ENCODE measurements at places on chromosomes 2 and 18.

- DNase-seq, result no peak
Measured at GRCh38 chr18:48882379-48882778, 68.4 kb downstream of the SMAD7 start.

GRCh38 chr2:5473635-5474034, 218.5 kb upstream of the SOX11 start:
- DNase-seq, result no peak

GRCh38 chr2:97699765-97700444, 13.5 kb upstream of the ZAP70 start:
- peak; percentile 55 for DNase-seq

DNA sequence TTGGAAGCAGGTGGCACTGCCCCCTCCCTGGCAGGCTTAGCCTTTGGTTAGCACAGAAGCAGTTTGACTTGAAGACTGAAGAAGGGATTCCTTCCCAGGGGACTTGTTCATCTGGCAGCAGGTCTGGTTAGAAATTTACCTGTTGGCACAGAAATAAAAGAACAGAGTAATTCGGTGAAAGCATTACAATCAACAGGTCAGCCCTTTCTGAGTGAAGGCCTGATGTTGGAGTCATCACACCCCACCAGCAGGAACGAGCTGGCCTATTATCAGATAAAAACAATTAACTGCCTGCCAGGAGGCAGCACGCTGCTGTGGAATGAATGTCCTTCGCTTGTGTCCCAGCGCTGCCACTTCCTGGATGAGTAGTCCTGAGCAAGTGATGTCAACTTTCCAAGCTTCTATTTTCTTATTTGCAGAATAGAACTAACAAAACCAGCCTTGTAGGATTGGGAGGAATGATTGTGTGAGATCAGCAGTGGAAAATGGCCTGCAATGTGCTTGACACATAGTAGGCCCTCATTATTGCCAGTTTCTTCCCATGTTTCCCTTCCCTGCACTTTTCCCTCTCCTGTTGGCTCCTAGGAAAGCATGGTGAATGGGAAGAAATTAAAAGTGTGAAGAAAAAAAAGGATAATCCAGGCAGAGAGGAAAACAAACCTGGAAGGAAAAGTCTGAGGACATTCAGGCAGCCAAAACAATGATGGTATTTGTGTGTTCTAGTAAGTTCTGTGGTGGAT, 29.0 kb downstream of the LGALSL start:
- no peak for DNase-seq

GRCh38 chr2:13542061-13542460, 825.3 kb downstream of the TRIB2 start:
- no peak for DNase-seq

DNA sequence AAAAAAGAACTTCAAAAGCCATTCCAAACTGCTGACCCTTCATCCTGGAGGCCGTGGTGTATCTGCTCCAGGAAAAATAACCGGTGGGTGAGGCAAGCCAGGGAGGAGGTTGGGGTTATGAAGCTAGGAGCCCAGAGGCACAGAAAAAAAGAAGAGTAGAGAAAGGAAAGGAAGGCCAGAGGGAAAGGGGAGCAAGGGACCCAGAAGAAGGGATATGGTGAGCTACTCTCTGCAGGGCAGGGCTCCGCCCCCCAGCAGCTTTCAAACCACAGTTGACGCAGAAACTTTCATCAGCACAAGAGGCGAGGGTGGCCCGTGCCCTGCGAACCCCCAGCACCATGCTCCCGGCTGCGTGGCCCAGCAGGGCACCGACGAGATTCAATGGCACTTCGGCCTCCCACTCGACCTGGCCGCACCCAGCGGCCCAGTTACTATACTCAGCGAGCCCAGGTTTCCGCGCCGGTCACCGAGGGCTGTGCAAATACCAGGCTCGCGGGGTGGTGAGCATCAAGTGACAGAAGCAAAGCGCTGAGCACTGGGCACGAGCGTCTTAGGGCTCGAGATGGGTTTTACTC, 665 bp downstream of the MCM6 start:
- DNase-seq, result peak; percentile 67

GRCh38 chr2:207117668-207118067, 48.1 kb downstream of the KLF7 start:
- no peak for DNase-seq

- DNase-seq, result no peak
Measured at GRCh38 chr2:237422309-237422708, 8.3 kb upstream of the COL6A3 start.

GRCh38 chr2:191645434-191646162, 32.3 kb upstream of the NABP1 start:
- DNase-seq, result no peak

GRCh38 chr2:17195016-17195415, 323.2 kb downstream of the RAD51AP2 start:
- no peak for DNase-seq

DNA sequence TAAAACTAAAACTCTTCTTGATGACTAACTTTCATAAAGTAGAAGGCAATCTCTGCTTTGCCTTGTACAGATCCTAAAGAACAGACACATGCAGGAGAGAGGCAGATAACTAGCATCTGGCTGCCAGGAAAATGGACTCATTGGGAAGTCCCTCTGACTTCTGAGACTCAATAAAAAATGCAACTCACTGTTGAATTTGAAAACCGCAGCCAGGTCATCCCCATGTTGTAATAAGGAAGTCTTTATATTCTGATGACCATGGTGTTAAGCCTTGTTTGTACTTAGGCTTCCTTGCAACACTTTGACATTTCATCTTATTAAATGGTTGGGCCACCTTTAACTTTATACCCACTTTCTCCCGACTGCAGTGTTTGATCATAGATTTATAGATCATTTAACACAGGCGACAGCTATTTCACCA, 375.1 kb upstream of the KCNH7 start:
- no peak for DNase-seq
